ENCODE measurements at places on chromosomes 3 and 15.

DNA sequence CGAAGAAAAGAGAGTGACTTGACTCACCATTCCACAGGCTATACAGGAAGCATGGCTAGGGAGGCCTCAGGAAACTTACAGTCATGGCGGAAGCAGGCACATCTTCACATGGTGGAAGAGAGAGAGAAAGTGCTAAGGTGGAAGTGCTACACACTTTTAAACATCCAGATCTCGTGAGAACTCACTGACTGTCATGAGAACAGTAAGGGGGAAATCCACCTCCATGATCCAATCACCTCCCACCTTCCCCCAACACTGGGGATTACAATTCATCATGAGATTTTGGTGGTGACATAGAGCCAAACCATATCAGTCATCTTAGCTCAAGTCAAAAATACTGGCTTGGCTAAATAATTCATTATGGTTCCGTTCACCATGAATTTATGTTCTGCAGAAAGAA is 45.3 kb upstream of the NEDD4 start:
- no peak for DNase-seq

DNA sequence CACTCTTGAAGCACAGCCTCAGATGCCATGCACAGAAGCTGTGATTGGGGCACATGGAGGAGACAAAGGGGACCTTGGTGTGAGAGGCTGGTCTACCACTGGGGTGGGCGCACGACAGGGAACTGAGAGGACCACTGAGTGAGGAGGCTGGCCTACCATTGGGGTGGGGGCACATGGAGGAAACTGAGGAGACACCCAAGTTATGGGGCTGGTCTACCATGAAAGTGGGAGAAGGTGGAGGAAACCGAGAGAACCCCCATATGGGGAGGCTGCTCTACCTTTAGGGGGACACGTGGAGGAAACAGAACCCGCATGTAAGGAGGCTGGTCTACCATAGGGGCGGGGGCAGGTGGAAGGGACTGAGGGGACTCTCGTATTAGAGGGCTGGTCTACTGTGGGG is 153.4 kb downstream of the FBLN2 start:
- no peak for DNase-seq

DNA sequence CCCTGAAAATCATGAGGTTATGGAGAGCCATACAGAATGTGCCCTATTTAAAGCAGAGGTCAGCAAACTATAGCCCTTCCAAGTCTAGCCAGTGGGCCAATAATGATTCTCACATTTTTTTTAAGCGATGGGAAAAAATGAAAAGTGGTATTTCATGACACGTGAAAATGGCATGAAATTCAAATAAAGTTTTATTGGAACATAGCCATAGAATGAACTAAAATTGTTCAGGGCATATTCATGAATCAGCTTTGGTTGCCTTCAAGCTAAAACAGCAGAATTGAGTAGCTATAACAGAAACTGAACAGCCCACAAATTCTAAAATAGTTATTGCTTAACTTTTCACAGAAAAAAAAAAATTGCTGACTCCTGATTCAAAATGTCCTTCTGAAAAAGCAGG is 104.5 kb downstream of the TFG start:
- no peak for DNase-seq

DNA sequence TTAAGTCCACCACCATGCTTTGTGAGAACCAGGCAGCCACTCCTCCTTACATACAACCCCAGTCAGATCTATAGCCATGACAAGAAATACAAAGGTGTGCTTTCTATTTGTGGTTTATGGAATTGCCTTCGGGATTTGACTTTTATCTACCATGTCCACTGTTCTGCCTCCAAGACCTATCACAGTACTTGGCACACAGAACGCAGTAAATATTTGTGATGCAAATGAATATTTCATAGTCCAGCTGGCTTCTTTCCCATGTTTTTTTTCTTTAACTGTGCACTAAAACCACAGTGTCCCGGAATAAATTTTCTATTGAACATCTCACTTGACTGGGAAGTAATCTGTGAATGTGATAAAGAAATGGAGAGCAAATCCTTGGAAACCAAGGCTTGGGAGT is 314.7 kb downstream of the RORA start:
- no peak for DNase-seq

DNA sequence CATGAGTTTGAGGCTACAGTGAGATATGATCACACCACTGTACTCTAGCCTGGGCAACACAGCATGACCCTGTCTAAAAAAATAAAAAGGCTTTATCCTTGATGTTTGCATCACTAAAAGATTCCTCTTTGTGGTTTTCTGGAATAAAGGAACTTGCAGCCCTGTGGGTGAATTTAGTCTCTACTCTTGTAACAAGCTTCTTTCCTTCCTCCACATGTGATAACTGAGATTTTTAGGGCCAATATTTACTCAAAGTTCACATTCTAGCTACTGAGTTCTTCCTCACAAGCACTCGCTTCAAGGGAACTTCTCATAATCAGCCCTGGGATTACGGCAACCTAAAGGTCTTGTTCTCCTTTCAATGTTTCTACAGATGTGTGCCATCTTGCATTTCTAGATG is 24.6 kb downstream of the COMMD2 start:
- DNase-seq, result no peak

GRCh38 chr3:189260556-189261493 is 89.1 kb downstream of the TPRG1 start:
- no peak for DNase-seq

DNA sequence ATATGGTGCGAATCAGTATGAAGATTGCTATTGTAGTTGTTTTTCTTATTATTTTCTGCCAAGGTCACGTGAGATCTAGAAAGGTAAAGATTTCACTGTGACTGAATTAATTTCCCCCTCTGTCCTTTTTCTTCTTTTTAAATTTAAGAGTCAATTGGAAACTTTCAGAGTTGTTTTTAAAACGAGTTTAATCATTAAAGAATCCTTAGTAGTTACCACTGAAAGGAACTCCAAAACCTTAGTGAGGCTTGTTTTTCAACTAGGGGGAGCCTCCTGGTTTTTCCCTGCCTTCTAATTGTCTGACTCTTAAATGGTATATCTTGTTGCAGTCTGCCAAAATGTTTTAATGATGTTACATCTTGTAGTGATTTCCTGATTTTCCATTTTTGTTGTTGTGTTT is 17.6 kb downstream of the P2RY12 start:
- no peak for DNase-seq

GRCh38 chr3:127040216-127040615 is 57.3 kb downstream of the PLXNA1 start:
- no peak for DNase-seq

- DNase-seq, result no peak
Observed at GRCh38 chr3:180185650-180186049, 148.9 kb upstream of the PEX5L start.

DNA sequence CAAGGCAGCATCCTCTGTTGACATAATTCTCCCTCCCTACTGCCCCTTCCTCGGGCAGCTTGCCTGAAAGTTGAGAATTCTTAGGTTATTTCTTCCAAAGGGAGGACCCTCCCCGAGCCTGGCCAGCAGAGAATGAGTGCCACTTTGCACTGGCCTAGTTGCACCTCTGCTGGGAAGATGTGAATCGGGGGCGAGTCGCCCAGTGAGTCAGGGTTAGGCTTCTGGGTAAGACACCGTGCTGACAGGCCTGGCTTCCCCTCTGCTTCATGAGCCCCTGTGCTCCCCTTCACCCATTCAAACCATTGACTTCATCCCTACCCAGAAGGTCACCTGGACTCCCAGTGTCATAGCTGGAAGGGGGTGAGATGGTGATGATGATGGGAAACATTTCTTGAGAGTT is 82.3 kb downstream of the AAGAB start:
- no peak for DNase-seq

DNA sequence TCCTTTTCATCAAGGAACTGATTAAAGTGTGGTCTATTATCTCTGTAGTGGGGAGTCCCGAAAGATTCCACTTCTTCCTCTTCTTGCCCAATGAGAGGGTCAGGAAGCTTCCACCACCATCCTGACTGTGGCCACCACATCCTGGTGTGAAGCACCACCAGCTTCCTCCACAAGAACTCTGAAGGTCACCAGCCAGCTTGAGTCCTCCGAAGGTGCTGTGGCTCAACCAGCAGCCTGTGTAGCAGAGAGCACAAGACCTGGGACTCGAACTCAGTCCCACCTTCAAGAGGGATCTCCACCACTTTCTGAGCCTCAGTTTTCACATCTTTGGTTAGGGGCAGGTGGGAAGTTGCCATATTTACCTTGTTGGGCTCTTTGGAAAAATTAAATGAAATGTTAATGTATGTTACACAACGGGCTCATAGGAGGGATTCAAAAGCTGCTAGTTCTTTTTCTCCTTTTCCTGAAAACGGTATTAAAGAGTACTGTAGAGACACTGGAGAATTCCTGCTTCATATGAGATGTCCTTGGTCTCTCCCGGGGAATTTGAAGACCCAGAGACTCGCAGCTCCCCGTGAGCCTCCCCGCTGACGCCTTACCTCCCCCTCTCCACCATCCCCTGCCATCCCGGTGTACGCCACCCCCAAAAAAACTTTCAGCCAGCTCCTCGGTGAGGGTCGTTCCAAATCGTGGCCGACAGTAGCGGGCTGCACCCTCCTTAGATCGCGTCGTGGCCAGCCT is 816 bp upstream of the ACAN start:
- DNase-seq, result no peak

DNA sequence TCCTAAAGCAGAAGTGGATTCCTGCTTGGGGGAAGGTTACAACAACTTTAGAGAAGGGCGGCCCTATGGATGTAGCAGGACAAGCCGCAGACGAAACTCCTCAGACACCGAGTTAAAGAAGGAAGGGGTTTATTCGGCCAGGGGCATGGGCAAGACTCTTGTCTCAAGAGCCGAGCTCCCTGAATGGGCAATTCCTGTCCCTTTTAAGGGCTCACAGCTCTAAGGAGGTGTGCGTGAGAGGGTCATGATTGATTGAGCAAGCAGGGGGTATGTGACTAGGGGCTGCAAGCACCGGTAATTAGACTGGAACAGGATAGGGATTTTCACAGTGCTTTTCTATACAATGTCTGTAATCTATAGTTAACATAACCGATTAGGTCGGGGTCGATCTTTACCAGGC is 879 bp upstream of the PDHB start:
- no peak for DNase-seq

- no peak for DNase-seq
Observed at GRCh38 chr15:101267320-101268104, 9.8 kb downstream of the SELENOS start.

DNA sequence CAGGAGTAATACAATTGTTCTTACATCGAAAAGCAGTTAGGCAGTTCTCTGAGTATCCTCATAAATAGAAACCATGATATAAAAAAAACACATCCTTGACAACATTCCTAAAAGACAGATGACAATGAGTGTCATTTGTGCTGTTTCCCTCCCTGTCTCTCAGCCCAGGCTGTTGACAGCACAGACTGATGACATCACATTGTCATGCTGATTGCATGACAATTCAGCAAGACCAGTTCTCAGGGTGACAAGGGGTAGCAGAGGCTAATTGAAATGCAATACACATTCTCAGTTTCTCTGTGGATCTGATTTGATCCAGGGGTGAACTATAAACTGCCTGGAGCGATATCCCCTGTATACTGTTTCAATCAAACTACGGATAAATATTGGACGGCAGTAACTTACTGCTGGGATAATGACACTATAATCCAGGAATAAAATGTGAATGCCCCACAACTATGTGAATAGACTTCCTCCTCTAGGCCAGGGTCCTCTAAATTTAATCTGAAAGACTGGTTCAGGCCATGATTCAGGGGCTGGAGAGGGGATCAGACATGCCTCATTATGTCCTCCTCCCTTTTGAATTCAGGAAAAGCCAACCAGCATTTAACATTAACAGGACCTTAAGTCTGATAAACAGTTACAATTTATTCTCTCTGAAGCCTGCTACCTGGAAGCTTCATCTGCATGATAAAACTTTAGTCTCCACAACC is 16.7 kb upstream of the EIF1B start:
- DNase-seq, result no peak

DNA sequence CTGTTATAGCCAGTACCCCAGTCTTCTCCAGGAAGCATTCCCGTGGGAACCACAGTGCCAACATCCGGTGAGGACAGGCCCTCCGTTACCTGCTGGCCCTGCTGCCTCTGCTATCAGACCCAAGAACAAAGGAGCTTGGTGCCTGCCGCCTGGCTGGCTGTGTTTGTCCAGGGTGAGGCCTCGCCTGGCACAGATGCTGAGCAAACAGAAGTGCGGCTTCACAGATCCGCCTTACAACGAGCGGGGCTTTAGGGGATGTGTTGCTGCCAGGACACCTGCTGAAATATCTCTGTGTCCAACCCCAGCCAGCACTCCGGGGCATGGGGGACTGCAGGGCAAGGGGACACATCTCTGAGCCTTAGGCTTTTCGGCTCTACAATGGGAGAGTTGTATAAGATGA is 2.2 kb upstream of the EPHB3 start:
- DNase-seq, result no peak

GRCh38 chr3:107524841-107525643 is 2.3 kb downstream of the BBX start:
- peak; percentile 48 for DNase-seq

DNA sequence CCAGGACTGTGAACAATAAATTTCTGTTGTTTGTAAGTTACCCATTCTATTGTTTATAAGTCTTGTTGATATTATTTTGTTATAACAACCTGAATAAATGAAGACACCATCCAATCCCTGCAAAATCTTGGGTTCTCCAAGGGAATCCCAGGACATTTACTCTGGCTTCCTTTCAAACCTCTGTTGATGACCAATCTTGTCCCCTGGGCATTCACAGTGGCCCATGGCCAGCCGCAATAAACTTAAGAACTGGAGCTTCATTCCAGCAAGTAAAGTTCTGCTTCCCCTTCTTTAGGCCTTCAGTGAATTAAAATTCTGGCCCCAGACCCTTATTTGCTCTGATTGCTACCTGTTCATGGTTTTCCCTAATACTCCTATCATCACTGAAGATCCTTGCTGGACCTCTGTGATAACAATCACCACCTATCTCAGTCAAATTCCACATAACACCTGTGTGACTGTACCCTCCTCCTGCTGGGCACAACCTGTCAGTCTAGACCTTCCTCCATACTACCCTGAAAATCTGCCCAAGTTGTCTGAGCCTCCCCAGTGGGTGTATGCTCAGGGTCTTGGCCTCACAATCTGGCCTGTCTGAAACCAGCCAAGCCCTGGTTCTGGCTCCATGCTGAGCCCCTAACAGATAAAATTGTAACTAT is 153.1 kb downstream of the SEMA6D start:
- DNase-seq, result peak; percentile 32

DNA sequence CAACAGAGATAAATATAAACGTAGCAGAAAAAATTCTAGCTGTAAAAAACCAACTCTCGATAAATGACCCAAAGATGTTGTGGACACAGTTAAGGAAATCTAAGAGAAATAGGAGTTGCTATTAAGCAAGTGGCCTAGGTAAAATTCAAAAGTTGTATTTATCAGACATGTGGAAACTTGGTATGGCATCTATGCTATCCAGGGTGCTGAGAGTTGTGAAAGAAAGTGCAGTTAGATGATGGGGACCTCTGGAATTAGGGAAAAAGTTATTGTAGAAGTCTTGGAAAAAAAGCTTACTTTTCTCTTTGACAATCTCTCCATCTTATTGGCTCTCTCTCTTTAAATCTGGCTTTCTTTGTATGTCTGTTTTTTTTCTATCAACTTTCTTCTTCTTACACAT is 1090.9 kb downstream of the TBL1XR1 start:
- DNase-seq, result no peak

- DNase-seq, result peak; percentile 52
Observed at GRCh38 chr3:188320757-188321156, 166.8 kb downstream of the LPP start.

- DNase-seq, result no peak
Observed at GRCh38 chr3:55169161-55169560, 241.3 kb upstream of the LRTM1 start.

- peak; percentile 37 for DNase-seq
Observed at GRCh38 chr15:62454567-62455172, 289.6 kb upstream of the C2CD4B start.
